ENCODE measurements at places on chromosomes 7 and 10.
A peak's percentile ranks its signal among the peaks of the same experiment; 100 is the strongest.

GRCh38 chr7:94901981-94902380, 5.4 kb upstream of the PPP1R9A start:
- DNase-seq = no peak

- no peak for DNase-seq
These were observed 47.0 kb downstream of the CCDC71L start for GRCh38 chr7:106613848-106614560.

- no peak for DNase-seq
These were observed 319.3 kb upstream of the GHITM start for GRCh38 chr10:83820033-83820432.

GRCh38 chr10:43037440-43037839, 39.4 kb upstream of the RET start:
- DNase-seq = no peak

DNA sequence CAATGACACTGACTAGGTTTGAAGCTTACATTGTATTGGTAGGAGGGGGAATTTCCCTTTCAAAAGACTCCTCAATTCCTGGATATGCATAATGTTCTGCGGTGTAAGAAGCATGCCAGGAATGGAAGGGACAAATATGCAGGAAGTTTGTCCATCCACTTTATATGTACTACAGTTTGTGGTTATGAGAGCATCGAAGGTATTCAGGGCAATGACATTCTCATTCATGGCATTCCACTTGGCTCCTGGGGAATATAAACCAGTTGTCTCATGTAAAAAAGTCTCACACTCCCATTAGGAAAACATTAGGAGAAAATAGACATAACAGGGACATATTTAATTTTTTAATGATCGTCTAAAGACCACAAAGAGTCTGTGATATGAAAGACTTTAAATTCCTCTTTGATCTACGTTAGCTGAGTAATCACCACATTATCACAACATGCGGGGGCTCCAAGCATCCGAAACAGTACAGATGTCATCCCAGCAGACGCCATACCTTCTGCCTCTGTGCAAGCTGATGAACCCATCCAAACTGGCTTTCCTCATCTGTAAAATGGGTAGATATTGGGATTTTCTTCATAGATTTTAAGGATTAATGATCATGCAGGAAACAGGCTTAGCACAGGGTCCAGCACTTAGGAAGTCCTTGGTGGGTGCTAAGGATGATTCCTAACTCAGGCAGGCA, 675.3 kb downstream of the INHBA start:
- DNase-seq = no peak

DNA sequence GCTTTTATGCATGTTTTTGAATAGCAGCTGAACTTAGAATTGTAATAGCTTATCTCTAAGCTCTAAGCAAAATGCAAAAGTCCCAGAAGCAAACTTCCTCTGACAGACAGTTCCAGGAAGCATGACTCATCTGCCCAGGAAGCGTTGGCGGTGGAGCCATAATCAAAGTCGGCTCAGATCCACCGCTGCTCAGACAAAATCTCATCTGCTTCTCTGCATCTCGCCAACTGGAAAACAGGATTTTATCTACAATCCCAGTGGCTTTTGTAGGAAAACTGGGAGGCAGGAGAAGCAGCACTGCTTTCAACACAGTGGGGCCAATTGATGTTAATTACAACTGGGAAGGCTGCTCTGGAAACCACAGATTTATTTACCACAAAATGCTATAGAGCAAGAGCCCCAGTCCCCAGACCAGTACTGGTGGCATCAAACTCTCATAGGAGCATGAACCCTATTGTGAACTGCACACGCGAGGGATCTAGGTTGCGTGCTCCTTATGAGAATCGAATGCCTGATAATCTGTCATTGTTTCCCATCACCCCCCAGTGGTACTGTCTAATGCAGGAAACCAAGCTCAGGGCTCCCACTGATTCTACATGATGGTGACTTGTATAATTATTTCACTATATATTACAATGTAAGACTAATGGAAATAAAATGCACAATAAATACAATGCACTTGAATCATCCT, 99.9 kb downstream of the CUBN start:
- DNase-seq = peak; percentile 59

DNA sequence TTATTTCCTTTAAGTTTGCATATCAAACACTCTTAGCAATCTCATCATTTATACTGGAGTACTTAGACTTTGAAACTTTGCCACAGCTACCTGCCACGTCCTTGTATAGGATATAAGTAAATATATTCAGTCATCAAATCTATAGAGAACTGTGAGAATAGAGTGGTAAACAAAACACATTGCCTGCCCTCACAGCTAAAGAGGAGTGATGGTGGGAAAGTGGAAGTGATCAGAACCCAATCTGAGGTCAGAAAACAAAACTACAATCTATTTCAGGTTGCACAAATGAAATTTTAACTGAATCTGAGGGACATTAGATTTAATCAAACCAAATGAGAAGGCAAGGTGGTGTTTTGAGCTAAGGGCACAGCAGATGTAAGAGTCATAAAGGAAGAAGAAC, 74.8 kb downstream of the ZEB1 start:
- DNase-seq = no peak

DNA sequence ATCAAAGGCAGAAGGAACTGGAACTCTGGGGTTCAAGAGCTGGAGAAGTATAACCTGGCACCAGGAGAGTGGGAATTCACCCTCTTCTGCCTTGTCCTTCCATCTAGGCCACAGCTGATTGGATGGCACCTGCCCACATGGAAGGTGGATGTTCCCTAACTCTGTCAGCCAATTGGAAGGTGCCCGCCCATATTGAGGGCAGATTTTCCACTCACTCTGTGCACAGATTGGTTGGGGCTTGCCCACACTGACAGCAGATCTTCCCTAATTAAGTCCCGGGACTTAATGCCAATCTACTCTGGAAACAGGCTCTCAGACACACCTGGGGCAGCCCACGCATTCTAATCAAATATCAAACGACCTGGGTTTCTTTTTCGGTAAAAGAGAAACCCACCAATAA, 1142.3 kb upstream of the CELF2 start:
- no peak for DNase-seq

DNA sequence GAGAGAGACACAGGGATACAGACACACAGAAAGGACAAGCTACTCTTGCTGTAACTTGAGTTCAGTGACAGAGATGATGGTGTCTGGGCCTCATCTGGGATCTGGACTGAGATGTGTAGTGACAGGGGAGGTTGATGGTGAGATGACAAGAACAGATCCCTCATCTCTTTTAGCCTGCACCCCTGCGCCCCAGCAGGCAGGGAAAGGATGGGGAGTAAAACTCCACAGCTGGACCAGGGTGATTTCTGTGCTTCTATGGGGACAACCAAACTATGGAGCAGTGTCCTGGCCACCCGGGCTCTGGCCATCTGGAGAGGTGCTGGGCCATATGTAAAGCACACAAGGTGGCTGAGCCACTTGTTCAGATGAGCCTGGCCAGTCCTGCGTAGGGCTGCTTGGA, 4.5 kb upstream of the LRRC18 start:
- no peak for DNase-seq

GRCh38 chr10:49741108-49741995, 20.8 kb downstream of the OGDHL start:
- no peak for DNase-seq

DNA sequence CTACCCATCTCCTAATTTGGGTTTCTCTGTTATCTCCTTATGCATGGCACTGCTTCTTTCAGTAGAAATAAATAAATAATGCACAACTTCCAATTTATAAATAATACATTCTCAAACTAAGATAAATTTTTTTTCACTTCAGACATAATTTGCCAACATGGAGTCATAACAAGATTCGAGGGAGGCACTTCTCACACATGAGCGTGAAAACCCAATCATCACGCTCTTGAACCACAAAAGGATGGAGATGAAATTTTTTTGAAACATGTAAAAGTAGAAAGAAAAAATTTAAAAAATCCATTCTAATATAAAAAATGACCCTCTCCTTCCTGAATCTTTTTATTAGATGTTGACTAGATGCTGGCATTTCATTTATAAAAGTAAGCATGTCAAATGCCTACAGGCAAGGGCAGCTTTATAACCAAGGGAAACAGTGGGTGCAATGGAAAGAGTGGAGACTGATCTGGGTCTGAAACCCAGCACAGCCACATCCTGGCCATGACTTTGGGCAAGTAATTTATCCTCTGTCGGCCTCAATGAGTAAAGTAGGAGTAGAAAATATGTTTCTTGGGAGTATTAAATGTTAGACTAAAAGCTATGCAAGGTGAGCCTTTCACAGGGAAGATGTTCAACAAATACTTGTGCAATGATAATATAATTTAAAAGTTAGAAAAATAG, 185.0 kb downstream of the STK31 start:
- no peak for DNase-seq

DNA sequence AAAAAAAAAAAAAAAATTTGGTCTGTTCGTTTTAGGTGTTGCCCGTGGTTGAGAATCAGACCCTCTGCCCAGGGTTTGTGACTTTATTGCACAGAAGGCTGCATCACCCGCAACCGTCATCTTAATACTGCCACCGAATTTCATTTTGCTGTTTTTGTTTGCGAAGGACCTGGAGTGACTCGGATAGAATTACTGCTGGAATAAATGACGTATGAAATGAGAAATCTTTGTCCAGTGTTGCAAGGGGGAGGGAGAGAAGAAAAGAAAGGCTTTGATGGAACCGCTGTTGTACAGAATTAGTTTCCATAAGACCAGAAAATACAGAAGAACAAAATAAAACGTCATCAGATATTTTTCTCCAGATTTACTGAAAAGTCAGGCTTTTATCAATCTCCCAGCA, 103.3 kb downstream of the GALNT17 start:
- no peak for DNase-seq

DNA sequence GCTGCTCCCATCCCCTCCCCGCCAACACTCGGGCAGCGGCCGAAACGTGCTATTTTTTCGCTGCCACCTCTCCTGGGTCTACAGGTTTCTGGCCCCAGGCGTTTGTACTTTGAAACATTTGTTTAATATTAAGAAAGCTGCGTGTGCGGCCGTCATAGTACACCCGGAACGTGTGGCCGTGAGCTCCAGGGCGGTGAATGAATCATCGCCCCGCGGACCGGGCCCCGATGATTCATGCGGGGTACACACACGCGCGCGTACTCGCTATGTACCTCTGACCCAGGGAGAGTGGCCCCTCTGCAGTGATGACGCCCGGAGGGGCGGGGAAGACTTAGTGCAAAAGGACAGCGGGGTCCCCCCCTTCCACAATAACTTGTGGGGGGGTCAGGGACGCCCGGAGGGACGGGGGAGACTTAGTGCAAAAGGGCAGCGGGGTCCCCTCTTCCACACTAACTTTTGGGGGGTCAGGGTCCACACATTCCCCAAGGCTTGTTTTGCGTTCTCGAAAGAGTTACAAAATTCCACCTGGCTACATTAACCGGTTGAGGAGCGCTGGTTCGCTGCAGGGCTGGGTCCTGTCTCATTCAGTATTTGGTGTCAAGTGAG, 56.5 kb upstream of the PCGF5 start:
- peak; percentile 41 for DNase-seq

DNA sequence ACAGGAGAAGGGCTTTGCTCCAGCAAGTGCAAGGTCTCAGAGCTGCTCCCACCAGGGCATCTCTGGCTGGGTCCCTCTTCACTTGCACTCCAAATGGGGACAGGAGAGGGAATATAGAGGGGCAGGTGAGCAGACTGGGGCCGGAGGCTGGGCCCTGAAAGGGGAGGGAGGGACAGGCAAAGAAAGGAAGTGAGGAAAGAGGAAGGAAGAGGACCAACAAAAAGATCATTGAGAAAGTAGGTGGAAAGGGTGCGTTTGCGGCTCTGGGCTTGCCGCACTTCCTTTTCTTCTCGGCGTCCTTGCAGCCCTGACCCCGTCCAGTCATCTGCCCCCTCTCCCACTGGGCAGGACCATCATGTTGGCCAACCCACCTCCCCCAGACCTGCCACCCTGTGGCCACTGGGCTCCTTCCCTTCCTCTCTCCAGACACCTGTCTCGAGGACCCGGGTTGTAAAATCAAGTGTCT, 14.0 kb downstream of the ITPRIP start:
- no peak for DNase-seq

GRCh38 chr7:88396948-88397322, 90.2 kb upstream of the STEAP4 start:
- no peak for DNase-seq

GRCh38 chr7:30584965-30585364, 9.7 kb upstream of the GARS1 start:
- no peak for DNase-seq

GRCh38 chr7:135773464-135773863, 24.9 kb upstream of the FAM180A start:
- DNase-seq = no peak

GRCh38 chr7:116553168-116553964, 28.5 kb downstream of the CAV1 start:
- DNase-seq = no peak

GRCh38 chr7:7157887-7158271, 24.5 kb upstream of the C1GALT1 start:
- no peak for DNase-seq

DNA sequence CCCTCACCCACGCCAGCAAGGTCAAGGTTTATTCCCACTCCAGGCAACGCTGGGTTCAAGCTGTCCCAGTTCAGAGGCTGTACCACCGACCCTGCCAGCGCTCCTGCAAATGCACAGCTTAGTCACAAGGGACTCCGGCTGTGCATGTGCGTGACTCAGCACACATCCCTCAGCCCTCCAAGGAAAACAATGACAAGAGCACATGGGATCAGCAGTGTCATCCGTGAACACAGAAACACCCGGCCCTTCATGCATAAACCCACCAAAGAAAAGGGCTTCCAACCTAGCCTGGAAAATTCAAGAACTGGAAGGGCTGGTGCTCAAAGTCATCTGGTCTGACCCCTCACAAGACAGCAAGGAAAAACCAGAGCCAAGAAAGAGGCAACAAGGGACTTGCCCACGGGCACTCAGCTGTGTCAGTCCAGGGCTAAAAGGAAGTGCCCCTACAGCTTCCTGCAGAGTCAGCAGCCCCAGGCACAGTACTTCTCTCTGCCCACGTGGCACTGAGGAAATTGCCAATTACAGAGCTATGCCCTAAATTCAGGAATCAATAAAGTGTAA, 106.1 kb downstream of the KCNMA1 start:
- DNase-seq = no peak

DNA sequence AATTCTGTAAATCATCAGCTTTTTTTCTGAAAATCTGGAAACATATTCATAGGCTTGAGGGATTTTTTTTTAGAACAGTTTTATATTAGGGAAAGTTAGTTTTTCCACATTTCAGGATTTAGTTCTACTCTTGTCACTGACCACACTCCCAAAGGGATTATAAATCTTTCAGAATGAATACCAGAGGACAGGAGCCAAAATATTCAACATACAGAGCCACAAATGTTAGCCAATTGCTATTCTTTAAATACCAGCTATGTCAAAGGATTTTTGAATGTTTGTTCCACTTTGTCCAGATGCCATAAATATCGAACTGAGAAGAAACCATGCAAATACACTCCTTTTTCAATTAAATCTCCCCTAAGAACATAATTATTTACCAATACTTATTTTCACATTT, 50.7 kb downstream of the ODAD2 start:
- no peak for DNase-seq

- DNase-seq = no peak
These were observed 5.8 kb upstream of the SCD start for GRCh38 chr10:100340948-100341847.

DNA sequence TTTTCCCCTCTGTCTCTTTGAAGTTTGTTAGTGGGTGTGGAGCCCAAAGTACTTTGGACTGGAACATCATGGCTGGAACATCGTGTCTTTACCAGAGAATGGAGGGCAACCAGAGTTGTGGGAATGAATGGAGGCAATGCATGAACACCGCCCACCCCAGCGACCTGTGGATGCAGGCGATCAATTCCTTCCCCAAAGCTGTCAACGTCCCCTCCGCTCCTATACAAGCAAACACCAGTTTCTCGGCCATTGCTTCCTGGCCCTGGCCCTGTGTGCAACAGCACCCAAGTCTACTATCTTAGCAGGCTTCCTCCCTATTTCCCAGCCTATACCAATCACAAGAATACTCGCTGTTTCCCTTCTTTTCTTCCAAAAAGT, 62.6 kb downstream of the CARD11 start:
- DNase-seq = no peak

Measured in stimulated activated CD8-positive, alpha-beta memory T cell treated with anti-CD3 and anti-CD28 coated beads, Interleukin-7, amount 100 ng/mL, for 24 hours (primary cell).